Large intestine (tissue), 12 donors: ENCODE measurements at places on chromosomes 13 and 19.

DNA sequence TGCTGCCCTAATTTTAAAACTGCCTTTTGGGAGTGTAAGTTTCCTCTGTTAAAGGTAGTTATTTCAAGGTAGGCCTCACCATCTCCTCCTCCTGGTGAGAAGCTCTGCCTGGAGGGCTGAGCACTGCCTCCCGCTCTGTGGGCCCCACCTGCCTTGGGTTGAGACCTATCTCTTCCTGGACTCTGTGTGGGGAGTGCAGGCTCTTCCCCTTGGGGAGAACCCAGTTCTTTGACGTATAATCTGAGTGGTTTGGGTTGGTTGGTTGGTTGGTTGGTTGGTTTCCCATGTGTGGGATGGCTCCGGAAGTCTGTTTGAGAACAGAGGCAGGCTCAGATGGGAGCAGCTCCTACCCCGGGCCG is 39.1 kb downstream of the ACTN4 start:
- H3K4me3 ChIP-seq = no peak overlapping the region
- H3K4me1 ChIP-seq = peaks cover 85% of the 10 kb centered on the region

GRCh38 chr19:10565028-10565566 is 713 bp downstream of the KRI1 start:
- peaks cover 18% of the 10 kb centered on the region for H3K36me3 ChIP-seq
- H3K27ac ChIP-seq = peak overlapping the region; percentile 79
- peaks cover 31% of the 10 kb centered on the region for H3K4me1 ChIP-seq
- peak; percentile 61 for DNase-seq
- H3K4me3 ChIP-seq = peak overlapping the region; percentile 92

- DNase-seq = no peak
- H3K4me1 ChIP-seq = peaks cover 4% of the 10 kb centered on the region
- no peaks in the 10 kb centered on the region for H3K36me3 ChIP-seq
- no peak overlapping the region for H3K27ac ChIP-seq
Measured at GRCh38 chr19:41933693-41934426, 5.6 kb upstream of the ERFL start.

DNA sequence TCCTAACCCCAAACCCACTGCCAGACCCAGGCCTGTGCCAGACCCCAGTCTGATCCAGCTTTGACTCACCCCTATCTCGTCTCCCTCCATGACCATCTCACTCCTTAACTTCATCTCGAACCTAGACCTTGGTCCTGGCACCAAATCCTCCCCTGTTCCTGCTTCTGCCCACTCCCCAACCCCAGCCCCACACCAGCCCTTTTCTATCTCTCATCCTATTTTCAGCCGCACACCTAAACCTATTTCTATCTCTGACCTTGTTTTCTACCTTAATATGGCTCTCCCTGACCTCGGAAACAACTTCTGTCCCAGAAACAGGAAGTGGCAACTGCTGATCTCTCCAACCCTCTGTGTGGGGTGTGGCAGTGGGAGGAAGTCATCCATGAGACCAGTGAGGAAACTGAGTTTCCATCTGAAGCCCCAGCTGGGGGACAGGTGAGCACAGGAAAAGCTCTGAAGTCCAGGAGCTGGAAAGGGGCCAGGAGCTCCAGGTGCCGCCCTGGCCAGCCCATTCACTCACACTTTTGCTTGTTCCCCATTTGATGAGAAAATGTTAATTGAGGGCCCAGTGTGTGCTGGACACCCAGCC is 13.7 kb downstream of the PTH2 start:
- H3K36me3 ChIP-seq = no peaks in the 10 kb centered on the region
- DNase-seq = no peak
- no peak overlapping the region for H3K27ac ChIP-seq

GRCh38 chr13:58869566-58869965 is 1238.0 kb downstream of the PCDH17 start:
- no peak overlapping the region for H3K27ac ChIP-seq
- no peaks in the 10 kb centered on the region for H3K4me1 ChIP-seq
- H3K27me3 ChIP-seq = no peaks in the 10 kb centered on the region
- H3K36me3 ChIP-seq = no peaks in the 10 kb centered on the region
- DNase-seq = no peak

- H3K36me3 ChIP-seq = no peaks in the 10 kb centered on the region
- no peak for DNase-seq
- H3K4me1 ChIP-seq = no peaks in the 10 kb centered on the region
- no peak overlapping the region for H3K4me3 ChIP-seq
- H3K27ac ChIP-seq = no peak overlapping the region
- no peaks in the 10 kb centered on the region for H3K27me3 ChIP-seq
Measured at GRCh38 chr13:91792054-91792453, 393.6 kb downstream of the GPC5 start.

GRCh38 chr19:33297401-33298145 is 4.8 kb downstream of the CEBPA start:
- no peak overlapping the region for H3K4me3 ChIP-seq
- peaks cover 22% of the 10 kb centered on the region for H3K36me3 ChIP-seq
- DNase-seq = peak; percentile 97
- H3K4me1 ChIP-seq = peaks cover 46% of the 10 kb centered on the region
- H3K27ac ChIP-seq = peak overlapping the region; percentile 94
- H3K27me3 ChIP-seq = peaks cover 9% of the 10 kb centered on the region

DNA sequence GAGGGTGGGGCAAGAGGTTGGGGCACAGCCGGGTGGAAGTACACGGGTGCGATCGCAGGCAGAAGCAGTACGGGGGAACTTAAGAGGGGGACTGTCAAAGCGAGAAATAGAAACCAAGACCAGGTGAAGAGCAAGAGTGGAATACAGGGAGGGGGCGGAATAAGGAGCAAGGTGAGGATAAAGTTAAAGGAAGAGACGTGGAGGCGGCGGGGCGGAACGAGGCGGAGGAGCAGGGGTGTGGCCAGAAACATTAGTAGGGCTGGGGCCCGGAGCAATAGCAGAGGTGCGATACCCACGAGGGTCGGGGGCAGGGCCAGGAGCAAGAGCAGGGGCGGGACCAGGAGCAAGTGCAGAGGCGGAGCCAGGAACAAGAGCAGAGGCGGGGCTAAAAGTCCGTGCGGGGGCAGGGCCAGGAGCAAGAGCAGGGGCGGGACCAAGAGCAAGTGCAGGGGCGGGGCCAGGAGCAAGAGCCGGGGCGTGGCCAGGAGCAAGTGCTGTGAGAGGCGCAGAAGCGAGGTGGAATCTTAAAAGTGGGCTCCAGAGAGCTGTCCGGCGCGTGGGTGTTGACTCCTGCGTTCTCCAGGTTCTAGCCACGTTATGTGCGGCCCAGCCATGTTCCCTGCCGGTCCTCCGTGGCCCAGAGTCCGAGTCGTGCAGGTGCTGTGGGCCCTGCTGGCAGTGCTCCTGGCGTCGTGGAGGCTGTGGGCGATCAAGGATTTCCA is 1.2 kb downstream of the CATSPERG start:
- H3K4me3 ChIP-seq = peak overlapping the region; percentile 70
- no peaks in the 10 kb centered on the region for H3K27me3 ChIP-seq
- DNase-seq = peak; percentile 97
- H3K27ac ChIP-seq = peak overlapping the region; percentile 98
- H3K36me3 ChIP-seq = no peaks in the 10 kb centered on the region

GRCh38 chr13:97946951-97947588 is 6.4 kb upstream of the IPO5 start:
- H3K4me3 ChIP-seq = no peak overlapping the region
- H3K27ac ChIP-seq = no peak overlapping the region
- H3K36me3 ChIP-seq = no peaks in the 10 kb centered on the region
- no peak for DNase-seq

DNA sequence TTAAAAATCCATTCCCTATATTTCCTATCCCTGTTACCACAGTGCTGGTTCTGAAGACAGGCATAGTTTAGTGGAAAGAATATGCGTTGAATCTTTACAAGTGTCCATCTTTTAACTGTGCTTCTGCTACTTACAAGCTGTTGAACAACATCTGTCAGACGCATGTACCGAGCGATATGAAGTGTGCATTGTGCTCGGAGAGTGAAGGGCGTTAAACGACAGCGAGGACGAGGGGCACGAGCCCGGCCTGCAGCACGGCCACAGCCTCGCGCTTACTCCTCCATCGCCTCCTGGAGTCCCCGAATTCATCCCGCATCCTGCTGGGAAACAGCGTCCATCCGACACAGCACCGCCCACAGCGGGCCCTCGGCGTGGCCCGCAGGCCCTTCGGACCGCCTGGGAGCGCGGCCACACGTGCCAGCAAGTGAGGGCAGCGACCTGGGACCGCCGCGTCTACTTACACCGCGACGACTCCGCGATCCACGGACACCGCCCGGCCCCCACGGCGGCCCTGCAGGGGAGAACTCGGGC is 514 bp downstream of the PCID2 start:
- DNase-seq = no peak
- peak overlapping the region; percentile 85 for H3K4me3 ChIP-seq
- H3K27ac ChIP-seq = peak overlapping the region; percentile 100
- peaks cover 19% of the 10 kb centered on the region for H3K36me3 ChIP-seq
- no peaks in the 10 kb centered on the region for H3K27me3 ChIP-seq

DNA sequence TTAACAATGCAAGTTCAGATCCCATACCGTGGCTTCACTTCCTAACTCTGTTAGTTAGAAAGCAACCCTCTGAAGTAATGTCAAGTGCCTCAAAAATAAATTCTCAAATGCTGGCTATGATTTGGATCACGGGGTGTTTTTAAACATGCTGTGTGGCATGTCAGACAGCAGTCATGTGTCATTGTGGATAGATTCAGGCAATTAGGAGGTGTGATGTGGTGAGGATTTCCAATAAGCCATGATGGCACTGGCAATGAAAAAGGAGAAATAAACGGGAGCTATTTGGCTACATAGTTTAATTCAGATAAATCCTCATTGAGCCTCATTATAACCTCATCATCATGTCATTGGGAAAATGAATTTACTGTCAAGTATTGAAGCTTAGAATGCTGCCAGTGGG is 130.3 kb downstream of the ATP8A2 start:
- DNase-seq = no peak
- no peak overlapping the region for H3K4me3 ChIP-seq
- no peaks in the 10 kb centered on the region for H3K4me1 ChIP-seq
- no peaks in the 10 kb centered on the region for H3K36me3 ChIP-seq
- H3K27me3 ChIP-seq = no peaks in the 10 kb centered on the region

- no peaks in the 10 kb centered on the region for H3K27me3 ChIP-seq
- H3K4me1 ChIP-seq = no peaks in the 10 kb centered on the region
- H3K36me3 ChIP-seq = no peaks in the 10 kb centered on the region
- no peak overlapping the region for H3K4me3 ChIP-seq
Measured at GRCh38 chr13:113404366-113404722, 40.4 kb upstream of the GRTP1 start.

DNA sequence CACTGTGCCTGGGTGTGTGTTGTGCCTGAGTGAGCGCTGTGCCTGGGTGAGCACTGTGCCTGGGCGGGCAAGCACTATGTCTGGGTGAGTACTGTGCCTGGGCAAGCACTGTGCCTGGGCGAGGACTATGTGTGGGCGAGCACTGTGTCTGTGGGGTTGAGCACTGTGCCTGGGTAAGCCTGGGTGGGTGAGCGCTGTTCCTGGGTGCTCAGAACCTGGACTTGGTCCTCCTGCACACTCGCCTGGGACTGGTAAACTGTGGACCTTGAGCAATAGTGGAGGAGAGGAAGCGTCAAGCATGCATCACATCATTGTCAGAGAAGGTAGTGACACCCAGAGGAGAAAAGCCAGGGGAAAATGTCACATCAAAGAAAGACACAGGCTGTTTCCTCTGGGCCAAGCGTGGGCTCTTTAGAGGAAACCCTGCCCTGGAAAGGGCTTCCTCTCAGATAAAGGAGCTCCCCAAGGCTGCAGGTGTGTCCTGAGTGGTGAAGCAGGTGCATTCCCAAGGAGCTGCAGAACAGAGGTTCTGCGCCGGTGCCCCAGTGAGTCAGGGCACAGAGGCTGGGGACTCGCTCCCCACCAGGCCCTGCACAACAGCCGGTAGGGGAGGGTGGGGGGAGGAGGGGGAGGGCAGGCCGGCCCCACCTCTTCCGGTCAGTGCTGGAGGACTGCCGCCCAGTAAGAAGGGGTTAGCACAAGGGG is 141.2 kb downstream of the TEX29 start:
- H3K4me1 ChIP-seq = no peaks in the 10 kb centered on the region
- H3K27ac ChIP-seq = no peak overlapping the region
- no peak overlapping the region for H3K4me3 ChIP-seq
- no peaks in the 10 kb centered on the region for H3K36me3 ChIP-seq
- peaks cover 2% of the 10 kb centered on the region for H3K27me3 ChIP-seq
- DNase-seq = no peak

DNA sequence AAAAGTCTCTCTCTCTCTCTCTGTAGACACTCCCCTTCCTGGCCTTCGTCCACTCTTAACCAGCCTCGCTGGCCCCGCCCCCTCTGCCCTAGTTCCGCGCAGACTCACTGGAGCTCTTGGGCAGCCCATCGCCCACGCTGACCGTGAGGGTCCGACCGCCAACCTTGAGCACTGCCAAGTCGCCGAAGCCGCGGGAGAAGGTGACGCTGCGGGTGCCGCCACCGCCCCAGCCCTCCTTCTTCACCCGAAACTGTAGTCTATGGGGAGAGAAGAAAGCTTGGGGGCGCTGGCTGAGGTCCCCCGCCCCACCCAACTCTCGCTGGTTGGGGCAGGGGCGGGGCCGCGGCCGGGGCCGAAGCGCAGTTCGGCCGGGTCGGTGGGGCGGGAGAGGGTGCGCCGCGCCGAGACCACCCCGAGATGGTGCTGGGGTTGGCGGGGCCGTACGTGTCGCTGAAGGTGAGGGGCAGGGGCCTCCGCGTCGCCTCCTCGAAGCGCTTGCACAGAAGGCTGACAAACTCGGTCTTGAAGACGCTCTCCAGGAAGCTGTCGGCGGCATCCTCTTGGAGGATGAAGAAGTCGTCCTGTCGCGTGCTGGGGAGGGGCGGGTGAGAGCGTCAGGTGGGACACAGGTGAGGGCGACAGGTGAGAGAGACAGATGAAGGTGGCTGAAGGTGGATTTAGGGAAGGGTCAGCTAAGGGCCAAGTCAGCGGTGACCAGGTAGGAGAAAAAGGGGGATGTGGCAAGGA is 12.6 kb upstream of the ZNF414 start:
- no peaks in the 10 kb centered on the region for H3K36me3 ChIP-seq
- peak overlapping the region; percentile 86 for H3K27ac ChIP-seq
- peaks cover 25% of the 10 kb centered on the region for H3K4me1 ChIP-seq
- H3K27me3 ChIP-seq = no peaks in the 10 kb centered on the region

GRCh38 chr13:101429733-101430132 is 13.4 kb upstream of the NALCN start:
- no peaks in the 10 kb centered on the region for H3K4me1 ChIP-seq
- no peak for DNase-seq
- no peaks in the 10 kb centered on the region for H3K36me3 ChIP-seq
- no peaks in the 10 kb centered on the region for H3K27me3 ChIP-seq
- no peak overlapping the region for H3K4me3 ChIP-seq
- H3K27ac ChIP-seq = no peak overlapping the region

GRCh38 chr13:21130116-21130515 is 46.2 kb downstream of the SKA3 start:
- no peak overlapping the region for H3K4me3 ChIP-seq
- no peaks in the 10 kb centered on the region for H3K4me1 ChIP-seq
- no peak overlapping the region for H3K27ac ChIP-seq
- no peak for DNase-seq
- H3K27me3 ChIP-seq = no peaks in the 10 kb centered on the region
- no peaks in the 10 kb centered on the region for H3K36me3 ChIP-seq

- H3K4me3 ChIP-seq = no peak overlapping the region
- peaks cover 13% of the 10 kb centered on the region for H3K27me3 ChIP-seq
- no peak overlapping the region for H3K27ac ChIP-seq
Measured at GRCh38 chr19:4538601-4538954, 1.3 kb downstream of the LRG1 start.
